ENCODE measurements at places on chromosomes 1 and 21.

- DNase-seq = no peak
These were observed 61.4 kb downstream of the EPHB2 start for GRCh38 chr1:22772014-22772413.

- DNase-seq = no peak
These were observed 13.8 kb downstream of the TRIM46 start for GRCh38 chr1:155187456-155187891.

DNA sequence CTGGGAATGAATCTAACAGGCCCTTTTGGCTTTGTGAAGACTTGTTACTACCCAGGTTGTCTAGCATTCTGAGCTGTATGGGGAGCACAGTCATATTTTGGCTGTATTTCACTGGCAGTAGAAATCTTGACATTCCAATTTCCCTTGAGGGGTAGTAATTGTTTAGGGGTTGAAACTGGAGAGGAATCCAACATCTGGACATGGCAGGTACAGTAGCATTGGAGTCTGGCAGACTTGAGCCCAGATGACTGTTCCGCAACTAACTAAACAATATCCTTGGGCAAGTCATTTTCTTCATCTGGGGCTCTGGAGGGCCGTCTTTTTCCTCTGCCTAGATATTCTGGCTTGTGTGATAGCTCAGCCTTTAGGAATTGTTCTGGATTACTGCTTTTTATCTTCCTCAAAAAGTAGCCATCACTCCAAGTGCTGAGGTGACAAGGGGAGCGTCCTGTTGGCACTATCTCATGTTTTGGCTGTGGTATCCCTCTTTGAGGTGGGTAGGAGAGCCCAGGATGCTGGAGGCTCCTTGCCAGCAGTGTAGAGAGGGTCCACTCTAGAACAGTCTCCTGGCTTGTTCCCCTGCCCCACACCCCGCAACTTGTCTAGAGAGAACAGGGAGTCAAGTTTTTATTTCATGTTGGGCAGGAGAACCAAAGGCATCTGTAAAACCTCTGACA is 22.7 kb upstream of the NBL1 start:
- no peak for DNase-seq

- DNase-seq = no peak
These were observed 59.9 kb downstream of the SIPA1L2 start for GRCh38 chr1:232570007-232570406.

Measured in stimulated activated CD4-positive, alpha-beta T cell treated with anti-CD3 and anti-CD28 coated beads, Interleukin-15, amount 100 ng/mL, for 24 hours (primary cell).